Naive thymus-derived CD4-positive, alpha-beta T cell (primary cell): ENCODE measurements at places on chromosomes 5 and 9. TPM values are rescaled to one million over a fixed set of nuclear protein-coding genes. Genes with fewer than 3 reads are reported as not detected.

PCDHGB7 gene
- 0.16 TPM for total RNA-seq

FGF10 gene
- total RNA-seq, result not detected in 2 replicates

- DNase-seq, result no peak
These were observed 552.2 kb downstream of the ZNF608 start for GRCh38 chr5:124194282-124194681.

CORO2A gene
- total RNA-seq, result 7.7 TPM

GRCh38 chr5:44835693-44836092 lies 26.9 kb downstream of the MRPS30 start:
- no peak for DNase-seq

IFNK gene
- total RNA-seq, result not detected in 2 replicates

GRCh38 chr5:53537711-53538110 lies 22.7 kb upstream of the NDUFS4 start:
- DNase-seq, result no peak
